ENCODE measurements at places on chromosomes 3 and 15.
A peak's percentile ranks its signal among the peaks of the same experiment; 100 is the strongest.

- no peak for DNase-seq
Observed at GRCh38 chr3:120488296-120488695, 37.5 kb upstream of the FSTL1 start.

GRCh38 chr3:75101329-75102147, 487.1 kb upstream of the CNTN3 start:
- DNase-seq = no peak

GRCh38 chr3:173761161-173761560, 363.6 kb downstream of the NLGN1 start:
- no peak for DNase-seq

DNA sequence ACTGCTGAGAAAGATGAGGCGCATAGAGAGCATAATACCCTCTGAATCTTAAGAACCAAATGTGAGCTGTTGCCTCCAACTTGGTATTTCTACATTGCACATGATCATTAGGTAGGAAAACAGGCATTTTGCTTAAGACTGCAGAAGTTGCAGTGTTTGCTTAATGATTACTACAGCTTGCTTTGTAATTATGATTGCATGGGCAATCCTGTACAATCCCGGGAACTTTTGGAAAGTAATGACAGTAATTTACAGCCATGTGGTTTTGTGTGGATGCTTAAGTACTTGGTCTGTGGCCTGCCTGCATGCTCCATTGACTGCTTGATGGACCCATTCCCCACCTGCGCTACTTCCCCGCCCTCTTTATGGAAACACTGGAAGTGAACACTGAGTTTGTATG, 301.1 kb downstream of the DIPK2A start:
- no peak for DNase-seq

- DNase-seq = no peak
Observed at GRCh38 chr3:49812916-49813496, 747 bp downstream of the UBA7 start.

- DNase-seq = no peak
Observed at GRCh38 chr3:128412180-128413002, 54.3 kb downstream of the DNAJB8 start.

DNA sequence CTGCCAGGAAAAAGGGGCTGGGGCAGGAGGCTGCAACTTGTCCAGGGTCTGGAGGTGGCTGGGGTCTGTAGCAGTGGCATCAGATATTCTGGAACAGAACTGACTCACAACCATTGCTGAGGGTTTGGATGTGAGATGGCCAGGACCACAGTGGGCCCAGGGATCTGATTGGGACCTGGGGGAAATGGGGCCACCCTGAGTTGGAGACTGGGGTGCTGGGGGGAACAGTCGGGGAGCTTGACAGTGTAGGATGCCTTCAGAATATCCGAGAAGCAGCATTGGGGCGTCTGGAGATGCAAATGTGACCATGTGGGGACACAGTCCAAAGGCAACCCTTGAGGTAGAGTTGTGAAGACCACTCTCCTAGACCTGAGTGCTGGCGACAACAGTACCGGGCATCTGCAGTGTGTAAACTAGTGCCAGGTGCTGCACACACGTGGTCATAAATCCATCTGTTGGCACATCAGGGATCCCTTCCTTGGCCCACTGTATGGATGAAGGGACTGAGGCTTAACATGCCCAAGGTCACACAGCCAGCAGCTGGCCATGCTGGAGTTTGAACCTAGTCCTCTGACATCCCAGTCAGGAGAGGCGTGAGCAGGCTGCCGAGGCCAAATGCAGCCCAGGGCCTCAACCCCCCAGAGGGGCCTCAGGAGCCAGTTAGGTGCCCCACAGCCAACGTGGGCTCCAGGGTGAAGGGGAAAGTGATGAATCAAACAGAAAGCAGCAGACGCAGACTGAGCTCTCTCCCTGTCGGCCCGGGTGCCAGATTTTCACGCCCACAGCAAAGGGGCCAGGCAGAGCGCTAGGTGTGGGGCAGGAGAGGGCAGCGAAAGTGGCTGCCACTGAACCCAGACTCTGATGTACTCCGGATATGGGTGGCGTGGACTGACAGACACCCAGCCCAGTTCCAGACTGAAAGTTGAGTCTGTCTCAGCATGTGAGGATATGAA, 18.8 kb downstream of the HEMK1 start:
- DNase-seq = peak; percentile 86

- DNase-seq = no peak
Observed at GRCh38 chr3:41753651-41754050, 208.3 kb downstream of the ULK4 start.

GRCh38 chr3:29178809-29179793, 101.8 kb upstream of the RBMS3 start:
- DNase-seq = no peak

- DNase-seq = no peak
Observed at GRCh38 chr3:74897006-74897405, 282.5 kb upstream of the CNTN3 start.

- no peak for DNase-seq
Observed at GRCh38 chr15:100769043-100769974, 110.3 kb upstream of the ALDH1A3 start.

DNA sequence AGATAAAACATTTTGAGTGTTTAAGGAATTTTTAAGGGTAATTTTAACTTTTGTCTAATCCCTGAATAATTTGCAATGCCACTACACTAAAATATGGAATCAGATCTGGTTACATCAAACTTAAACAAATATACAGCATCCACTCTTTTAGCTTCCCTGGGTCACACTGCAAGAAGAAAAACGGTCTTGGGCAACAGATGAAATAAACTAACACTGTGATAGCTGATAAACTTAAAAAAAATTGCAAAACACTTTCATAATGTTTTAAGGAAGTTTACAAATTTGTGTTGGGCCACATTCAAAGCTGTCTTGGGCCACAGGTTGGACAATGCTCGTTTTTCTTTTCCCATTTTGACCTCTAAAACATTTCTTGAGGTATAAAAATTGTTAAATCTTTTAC, 34.3 kb downstream of the CCDC66 start:
- no peak for DNase-seq

DNA sequence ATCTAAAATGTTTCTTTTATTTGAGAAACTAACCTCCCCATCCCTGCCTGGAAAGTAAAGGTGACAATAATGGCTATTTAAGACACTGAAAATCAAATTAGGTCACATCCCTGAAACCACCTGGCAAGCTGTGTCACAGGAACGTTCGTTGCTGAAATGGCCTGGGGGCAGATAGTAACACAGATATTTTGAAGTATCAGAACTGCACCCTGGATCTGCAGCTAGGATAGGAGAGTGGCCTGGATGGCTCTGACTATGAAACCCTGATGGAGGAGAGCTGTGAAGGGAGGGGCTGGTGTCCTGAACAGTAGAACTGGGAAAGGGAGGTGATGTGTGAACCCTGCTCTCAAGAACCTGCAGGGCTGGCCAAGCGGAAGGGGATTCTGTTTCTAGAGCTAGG, 648.3 kb upstream of the CFAP20DC start:
- DNase-seq = no peak

- no peak for DNase-seq
Observed at GRCh38 chr3:132803889-132804288, 81.7 kb upstream of the NPHP3 start.

- no peak for DNase-seq
Observed at GRCh38 chr3:107660306-107660976, 137.7 kb downstream of the BBX start.

DNA sequence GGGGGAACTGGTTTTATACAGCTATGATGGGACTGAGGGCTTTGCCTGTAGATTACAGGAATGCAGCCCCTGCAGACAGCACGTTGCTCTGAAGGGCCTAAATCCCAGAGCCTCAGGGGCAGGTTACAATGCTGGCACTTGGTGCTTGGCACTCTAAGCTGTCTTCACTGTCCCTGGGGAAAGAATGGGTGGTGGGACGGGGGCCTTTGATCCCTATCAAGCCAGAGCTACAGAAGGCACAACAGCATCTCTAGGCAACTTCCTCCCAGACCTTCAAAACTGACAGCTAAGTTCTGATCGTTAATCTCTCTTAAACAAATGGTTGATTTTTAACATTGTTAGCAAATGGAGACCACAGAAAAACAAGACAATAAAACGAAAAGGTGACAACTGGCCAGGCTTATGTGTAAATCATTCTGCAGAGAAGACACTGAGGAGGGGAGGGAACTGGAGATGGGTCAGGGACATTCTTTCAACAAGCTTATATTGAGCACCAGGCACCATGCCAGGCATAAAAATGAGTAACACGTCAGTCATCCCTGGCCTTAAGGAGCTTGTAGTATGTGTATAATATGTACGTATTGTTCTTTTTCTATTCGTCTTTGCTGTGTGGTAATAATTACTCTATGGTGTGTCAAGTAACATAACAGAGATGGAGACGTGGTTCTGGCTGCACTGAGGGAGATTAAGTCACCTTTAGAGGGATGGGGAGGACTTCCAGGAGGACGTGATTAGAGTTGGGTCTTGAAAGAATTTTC, 49.1 kb downstream of the CA12 start:
- DNase-seq = no peak
